ENCODE measurements at places on chromosomes 2 and 18.

- no peak for DNase-seq
These were observed 4.4 kb downstream of the TXNDC2 start for GRCh38 chr18:9890196-9890595.

GRCh38 chr2:127471286-127471988 is 53.2 kb downstream of the PROC start:
- no peak for DNase-seq

DNA sequence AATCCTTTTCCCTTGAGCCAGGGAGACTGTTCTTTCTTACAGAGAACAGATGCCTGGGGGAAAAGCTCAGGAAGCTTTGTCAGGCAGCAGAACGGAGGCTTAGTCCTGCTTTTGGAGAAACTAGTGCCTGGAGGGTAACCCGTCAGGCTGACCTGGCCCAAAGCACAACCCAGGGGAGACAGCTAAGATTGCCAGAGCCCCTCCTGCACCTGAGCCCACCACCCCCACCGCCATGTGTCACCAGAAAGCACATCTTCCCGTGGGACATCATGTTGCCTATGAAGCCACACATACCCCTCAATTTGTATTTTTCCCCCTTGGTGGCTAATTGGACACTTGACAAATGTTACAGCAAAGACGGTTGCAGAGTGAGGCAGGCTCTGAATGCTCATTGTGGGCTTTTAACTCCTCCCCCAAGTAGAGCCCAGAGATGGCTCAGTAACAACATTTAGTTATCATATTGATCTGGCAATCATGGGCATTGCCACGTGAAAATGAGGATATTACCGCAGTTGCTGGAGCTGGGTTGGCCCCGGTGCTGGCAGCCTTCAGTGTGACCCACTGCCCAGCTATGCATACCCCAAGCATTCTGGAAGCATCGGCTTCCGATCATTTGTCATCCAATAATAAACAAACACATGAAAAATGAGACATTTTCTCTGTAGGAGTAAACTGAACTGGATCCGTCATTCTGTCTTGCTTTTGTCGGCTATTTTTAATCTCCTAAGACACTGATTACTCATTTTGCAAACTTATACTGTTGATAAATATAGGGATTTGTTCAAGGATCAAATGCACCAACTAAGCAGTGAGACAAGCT is 229.5 kb downstream of the ATAD2B start:
- no peak for DNase-seq

DNA sequence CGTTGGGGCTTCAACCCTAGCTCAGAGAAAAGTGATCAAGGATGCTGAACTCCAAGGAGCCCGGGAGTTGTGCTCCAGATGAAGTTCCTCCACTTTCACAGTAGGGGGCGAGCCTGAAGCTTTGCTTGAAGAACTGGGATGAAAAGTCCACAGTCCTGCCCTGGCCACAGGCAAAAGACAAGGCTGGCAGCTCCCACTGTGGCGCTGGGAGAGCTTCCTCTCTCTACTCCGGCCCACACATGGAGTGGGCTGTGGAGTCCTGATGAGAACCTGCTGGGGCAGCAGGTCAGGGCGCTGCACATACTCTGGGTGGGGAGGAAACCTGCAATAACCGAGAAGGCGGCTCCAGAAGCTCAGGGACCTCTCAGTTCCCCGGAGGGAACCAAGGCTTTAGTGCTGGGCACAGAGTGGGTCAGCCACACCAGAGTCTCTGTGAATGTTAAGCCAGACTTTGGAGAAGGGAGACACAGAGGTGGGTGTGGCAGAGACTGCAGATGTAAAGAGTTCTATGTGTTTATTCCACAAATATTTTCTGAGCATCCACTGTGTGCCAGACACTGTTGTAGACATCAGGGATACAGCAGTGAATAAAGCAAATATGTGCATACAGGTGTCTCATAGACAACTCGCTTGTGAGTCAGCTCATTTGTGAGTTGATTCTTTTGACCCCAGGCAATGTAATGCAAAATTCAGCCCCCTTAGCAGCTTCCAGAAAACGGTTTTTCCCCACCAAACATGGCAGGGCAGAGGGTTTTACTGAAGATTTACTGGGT is 48.0 kb upstream of the MRPL33 start:
- peak; percentile 66 for DNase-seq

DNA sequence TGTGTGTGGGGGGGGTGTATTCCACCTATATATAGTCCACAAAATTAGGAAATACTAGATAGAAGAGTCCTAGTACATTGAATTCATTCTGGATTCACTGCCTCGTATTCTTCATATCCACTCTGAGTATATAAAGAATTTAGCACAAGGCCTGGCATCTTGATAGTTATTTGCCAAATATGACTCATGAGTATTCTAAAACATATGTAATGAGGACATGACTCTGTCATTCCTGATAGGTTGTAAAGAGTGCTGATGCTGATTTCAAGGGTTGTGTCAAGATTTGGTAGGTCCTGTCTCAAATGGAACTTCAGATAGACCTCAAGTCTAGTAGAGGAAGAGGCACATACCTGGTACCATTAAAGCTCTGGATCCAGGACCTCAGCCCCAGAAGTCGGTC is 173.4 kb upstream of the BOD1L2 start:
- no peak for DNase-seq

- DNase-seq: no peak
These were observed 42.0 kb upstream of the CREB1 start for GRCh38 chr2:207487650-207488311.

DNA sequence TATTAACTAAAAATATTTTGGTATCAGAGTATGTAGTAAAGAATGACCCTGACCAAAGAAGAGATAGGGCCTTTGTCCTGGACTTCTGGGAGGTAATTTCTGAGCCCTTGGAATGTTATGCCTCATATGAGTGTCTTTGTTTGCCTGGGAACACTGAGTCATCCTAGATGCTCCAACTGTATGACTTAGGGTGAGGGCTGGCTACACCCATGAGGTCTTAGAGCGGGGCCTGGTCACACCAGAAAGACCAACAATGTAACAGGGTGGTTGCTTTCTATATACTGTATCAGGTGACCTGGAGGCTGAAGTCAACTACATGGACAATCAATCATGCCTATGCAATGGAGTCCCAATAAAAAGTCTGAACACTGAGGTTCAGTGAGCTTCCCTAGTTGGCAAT is 253.1 kb downstream of the MBD2 start:
- DNase-seq: no peak

GRCh38 chr2:119657466-119658145 is 21.4 kb upstream of the TMEM177 start:
- no peak for DNase-seq

- DNase-seq: no peak
These were observed 3.6 kb upstream of the SH2D6 start for GRCh38 chr2:85414761-85415553.

DNA sequence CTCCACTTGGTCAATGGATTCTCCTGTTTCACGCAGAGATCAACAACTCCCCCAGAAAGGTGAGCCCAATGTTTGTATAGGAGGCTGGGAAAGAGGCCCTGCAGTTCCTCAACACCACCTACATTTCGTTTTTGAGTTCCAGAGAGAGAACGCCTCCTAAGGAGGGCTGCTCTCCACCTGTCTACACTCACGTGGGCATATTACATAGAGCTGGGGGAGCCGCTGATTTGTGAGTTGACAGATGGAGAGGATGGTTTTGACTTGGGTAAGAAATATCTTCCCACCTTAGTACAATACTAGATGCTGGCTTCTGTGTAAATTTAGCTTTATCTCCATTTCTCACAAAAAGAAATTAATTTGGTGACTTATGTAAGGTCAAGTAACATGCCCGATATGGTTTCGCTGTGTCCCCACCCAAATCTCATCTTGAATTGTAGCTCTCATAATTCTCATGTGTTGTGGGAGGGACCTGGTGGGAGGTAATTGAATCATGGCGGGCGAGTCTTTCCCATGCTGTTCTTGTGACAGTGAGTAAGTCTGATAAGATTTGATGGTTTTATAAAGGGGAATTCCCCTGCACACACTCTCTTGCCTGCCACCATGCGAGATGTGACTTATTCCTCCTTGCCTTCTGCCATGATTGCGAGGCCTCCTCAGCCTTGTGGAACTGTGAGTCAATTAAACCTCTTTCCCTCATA is 274.5 kb upstream of the PXDN start:
- DNase-seq: no peak

DNA sequence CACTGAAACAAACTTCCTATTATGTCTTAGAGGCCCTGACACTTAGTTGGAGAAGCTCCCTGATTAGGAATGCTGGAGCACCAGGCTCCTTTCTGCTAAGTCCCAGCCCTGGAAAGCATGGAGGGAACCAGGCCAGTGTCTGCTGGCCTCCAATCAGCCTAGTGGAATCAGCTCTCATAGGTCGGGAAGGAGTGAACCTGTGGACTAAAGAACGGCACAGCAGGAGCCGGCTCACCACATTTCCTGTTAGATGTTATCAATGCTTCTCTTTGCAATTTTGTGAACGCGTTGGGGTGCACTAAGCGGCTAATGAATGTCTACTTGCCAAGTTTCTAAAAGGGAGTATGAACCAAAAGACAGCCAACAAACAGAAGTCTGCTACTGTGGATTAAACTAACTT is 296.6 kb downstream of the NAPG start:
- DNase-seq: no peak

- DNase-seq: no peak
These were observed 52.6 kb downstream of the TRIP12 start for GRCh38 chr2:229869226-229869625.

DNA sequence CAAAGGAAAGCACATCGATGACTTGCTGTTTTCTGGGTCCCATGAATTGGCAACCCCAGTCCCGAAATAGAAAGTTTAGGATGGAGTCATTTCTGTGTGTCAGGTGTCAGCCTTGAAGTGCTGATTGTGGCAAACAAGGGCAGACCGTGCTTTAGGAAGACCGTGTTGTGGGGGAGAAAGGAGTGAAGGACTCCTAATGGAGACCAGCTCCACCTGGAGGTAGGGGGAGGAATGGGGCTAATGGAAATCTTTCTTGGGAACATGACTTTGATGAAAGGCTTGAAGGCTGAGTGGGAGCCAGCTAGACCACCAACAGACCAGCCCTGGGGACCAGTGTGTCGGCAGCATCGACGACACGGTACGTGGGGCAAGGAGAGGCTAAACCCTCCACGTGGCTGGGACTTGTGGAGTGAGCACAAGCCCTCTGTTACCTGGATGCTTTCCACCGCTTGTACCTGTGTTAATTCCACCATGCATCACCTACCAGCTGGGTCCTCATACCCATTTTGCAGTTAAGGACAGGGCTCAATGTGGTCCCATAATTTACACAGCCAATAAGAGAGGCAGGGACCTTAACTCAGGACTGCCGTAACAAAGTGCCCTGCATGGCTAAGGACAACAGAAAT is 104.2 kb downstream of the SH3BP4 start:
- DNase-seq: no peak

DNA sequence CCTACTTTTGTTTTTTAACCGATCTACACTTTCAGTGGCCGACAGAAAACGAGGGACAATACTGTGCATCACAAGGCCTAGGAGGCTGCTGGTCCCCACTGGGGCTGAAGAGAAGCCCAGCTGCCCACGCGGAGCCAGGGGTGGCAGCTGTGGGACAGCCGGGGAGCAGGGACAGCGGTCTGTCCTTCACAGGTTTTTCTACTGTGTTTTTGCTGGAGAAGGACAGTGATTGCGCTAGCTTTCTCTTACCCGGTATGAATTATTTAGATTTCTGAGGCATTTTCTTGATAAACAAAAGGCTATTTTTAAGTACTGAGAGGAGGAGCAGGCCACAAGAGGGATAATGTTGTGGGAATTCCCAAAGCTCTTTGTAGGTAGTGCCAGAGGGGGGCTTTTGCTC is 219.8 kb downstream of the ATAD2B start:
- peak; percentile 39 for DNase-seq

- no peak for DNase-seq
These were observed 30.3 kb upstream of the TLK1 start for GRCh38 chr2:171191021-171191420.

DNA sequence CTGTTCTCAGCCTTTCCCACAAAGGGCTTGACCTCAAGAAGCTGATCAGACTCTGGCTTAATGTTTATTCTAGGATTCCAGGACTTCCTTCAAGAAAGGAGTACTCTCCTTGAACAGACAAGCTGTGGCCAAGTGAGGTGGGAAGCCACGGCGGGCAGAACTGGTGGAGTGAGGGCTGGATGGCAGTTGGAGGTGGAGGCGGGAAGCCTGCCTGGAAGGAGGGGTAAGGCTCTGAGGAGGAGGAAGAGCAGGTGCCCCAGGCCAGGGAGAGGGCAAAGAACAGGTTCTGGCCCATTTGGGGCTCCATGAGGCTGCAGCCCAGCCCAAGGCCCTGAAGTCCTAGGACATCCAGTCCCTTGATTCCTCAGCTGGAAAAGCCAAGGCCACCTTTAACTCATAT is 143.9 kb downstream of the CYP26B1 start:
- no peak for DNase-seq

DNA sequence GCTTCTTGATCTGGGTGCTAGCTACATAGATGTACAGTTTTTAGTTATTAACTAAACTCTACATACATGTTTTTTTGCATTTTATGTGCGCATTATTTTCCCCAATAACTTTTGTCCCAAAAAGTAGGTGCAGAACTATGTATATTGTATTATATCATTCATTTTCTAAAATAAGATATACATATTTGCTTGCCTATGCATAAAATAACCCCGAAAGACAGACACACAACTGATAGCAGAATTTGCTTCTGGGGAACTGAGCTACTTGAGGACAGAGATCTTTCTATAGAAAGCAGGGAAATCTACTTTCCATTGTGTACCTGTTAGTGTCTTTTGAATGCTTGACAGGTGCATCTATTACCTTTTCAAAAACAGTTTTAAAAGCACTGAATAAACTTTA is 88.9 kb upstream of the SIX3 start:
- no peak for DNase-seq

DNA sequence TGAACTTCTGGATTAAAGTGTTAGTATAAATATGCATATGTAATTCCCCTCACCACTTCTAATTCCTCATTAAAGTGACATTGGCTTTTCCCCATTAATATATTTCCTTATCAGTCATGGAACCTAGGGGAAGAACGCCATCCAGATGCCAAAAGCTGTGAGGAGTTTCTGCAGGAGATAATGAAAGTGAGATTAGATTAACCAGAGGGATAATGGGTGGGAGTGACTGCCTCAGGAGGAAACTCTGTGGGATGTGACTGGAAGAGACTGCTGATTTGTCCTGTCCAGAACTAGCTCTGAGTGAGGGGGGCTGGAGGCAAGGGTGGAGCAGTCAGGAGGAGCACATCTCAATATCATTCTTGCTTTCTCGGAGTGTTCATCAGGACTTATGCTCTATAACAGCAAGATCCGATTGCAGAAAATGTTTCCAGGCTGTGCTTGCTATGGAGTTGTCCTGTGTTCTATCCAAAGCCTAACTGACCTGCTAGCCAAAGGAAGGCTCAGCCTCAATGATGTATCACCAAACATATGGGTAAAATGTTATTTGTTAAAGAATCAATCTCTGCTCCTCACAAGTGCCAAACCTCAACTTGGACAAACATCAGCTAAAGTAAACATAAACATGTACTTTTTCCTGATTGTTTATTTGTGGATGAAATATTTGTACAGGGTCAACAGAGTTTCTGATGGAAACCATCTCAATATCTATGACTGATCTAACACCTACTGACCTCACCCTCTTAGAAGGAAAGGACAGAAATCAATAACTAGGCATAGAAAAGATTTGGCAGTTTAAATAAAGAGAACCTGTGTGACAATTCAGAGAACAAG is 118.5 kb downstream of the ASXL3 start:
- DNase-seq: no peak
